Hematopoietic multipotent progenitor cell treated with erythropoietin and hydrocortisone succinate and interleukin-3 and kit ligand, for 6 days (in vitro differentiated cells): ENCODE measurements at places on chromosomes 12 and 14.

DNA sequence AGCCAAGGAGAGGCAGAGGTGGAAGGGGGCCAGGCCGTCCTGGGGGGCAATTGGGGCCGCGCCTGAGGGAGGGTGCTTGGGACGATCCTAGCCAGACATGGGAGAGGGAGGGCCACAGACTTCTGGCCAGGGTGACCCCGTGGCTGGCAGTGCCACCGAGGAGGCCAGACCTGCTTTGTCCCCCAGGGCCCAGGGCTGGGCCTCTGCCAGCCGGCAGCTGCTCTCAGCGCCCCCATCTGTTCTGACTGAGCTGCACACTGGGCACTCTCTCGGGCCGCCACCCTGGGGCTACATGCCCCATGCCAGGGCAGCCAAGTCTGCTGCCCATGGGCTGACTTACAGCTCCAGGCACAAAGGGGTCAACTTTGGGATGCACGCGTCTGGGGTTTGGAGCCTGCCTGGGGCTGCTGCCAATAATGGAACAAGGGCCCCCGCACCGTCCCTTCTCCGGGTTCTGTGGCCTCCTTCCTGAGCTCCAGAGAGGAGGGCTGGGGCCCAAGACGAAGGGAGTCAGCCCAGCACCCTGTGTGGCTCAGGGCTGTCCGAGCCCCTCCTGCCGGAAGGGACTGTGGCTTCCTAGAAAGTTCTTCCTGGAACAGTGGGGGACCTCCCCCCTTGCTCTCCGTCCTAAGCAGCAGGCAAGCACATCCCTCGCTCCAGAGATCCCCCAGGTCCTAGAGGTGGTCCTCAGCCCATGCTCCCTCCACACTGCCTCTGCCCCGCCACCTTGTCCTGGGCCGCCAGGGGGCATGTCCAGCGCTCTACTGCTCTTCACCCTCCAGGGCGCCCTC is 1.1 kb downstream of the ADSS1 start:
- peak; percentile 57 for DNase-seq

DNA sequence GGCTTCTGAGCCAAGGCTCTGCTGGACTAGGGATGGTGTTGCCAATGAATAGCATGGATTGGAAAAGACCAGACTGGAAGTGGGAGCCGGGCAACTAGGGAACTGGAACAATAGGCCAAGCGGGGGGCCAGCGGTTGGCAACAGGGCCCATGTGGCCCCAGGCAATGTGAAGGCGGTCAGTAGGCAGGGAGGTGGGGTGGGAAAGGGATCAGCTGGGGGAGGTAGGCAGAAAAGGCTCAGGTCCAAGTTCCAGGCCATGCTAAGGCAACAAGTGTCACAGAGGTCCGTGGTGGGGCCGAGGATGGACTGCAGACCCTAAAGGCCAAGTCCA is 14.9 kb upstream of the MLXIP start:
- DNase-seq, result no peak

DNA sequence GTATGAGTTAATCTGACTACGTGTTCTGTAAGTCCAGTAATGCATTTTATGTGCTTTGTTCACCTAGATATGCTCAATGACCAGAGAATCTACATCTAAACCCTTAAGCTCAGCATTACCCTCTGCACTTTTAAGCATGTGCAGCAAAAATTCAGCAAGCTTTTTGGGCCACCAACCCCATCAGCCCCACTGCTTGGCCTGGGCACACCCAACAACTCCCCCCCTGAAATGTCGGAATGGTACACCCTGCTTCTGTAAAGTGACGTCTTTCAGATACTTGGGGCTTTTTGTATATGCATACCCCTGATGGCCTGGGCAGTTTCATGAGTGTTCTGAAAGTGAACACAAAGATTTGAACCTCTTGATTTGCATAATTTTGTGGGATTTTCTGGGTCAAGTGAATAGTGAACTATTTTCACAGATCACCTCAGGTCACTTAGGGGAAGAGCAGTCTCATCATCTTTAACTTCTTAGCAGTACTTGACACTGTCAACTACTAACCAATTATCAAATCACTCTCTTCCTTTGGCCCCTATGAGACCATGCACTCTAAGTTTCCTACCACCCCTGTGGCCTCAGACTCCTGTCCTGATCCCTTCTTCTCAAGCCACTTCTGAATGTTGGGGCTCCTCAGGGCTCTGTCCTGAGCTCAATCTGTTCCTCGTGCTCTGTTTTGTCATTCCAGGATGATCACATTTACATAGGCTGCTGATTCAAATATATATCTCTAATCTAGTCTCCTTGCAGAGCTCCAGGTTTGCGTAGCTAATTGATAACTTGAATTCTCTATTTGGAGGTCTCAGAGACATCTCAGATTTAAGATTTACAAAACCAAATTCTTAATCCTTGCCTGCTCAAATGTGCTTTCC is 36.3 kb upstream of the PPM1A start:
- DNase-seq, result no peak

GRCh38 chr12:6548966-6549683 is 6.7 kb downstream of the IFFO1 start:
- DNase-seq, result no peak

GRCh38 chr14:91374879-91375702 is 42.5 kb downstream of the CCDC88C start:
- no peak for DNase-seq

GRCh38 chr12:49702676-49703215 is 4.5 kb downstream of the FMNL3 start:
- DNase-seq, result no peak

DNA sequence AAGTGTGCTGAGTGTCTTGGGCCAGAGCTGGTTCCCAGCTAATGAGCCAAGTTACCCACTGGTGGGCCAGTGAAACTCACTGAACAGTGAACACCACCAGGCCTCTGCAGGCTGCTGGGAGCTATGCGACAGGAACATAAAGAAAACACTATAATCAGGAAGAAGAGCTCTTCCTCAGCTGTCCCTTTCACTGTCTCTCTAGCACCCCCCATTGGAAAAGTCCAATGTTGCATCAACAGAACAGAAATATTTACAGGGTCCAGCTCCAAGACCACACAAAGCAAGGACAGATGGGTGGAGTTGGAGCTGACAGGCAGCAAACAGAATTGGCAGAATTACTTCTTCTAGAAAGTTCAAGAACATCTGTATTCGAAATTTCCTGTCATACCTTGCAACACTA is 903.6 kb upstream of the TMEM132C start:
- peak; percentile 8 for DNase-seq

GRCh38 chr14:104686624-104687517 is 2.5 kb upstream of the INF2 start:
- DNase-seq, result no peak

- DNase-seq, result no peak
Observed at GRCh38 chr12:112031472-112031871, 18.2 kb downstream of the ERP29 start.

DNA sequence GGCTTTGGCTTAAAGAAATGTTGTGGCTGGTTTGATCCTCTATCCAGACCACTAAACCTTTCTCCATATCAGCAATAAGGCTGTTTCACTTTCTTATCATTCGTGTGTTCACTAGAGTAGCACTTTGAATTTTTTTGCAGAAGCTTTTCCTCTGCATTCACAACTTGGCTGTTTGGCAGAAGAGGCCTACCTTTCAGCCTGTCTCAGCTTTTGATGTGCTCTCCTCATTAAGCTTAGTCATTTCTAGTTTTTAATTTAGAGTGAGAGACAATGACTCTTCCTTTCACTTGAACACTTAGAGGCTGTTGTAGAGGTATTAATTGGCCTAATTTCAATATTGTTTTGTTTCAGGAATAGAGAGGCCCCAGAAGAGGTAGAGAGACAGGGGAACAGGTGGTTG is 13.8 kb downstream of the KCNMB4 start:
- DNase-seq, result no peak

DNA sequence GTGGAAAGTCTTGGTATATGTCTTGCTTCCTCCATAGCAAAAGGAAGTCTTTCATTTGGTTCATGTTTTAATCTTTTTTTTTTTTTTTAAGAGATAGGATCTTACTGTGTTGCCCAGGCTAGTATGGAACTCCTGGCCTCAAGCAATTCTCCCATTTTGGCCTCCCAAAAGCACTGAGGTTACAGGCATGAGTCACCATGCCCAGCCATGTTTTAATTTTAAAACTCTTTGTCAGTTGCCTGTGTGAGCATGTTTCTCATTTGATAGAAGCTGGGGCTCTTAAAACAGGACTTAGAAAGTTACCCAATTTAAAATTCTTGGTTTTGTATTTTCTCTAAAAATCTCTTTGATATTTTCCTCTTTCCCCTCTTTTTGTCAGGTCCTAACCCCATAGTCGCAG is 45.0 kb upstream of the REP15 start:
- no peak for DNase-seq

DNA sequence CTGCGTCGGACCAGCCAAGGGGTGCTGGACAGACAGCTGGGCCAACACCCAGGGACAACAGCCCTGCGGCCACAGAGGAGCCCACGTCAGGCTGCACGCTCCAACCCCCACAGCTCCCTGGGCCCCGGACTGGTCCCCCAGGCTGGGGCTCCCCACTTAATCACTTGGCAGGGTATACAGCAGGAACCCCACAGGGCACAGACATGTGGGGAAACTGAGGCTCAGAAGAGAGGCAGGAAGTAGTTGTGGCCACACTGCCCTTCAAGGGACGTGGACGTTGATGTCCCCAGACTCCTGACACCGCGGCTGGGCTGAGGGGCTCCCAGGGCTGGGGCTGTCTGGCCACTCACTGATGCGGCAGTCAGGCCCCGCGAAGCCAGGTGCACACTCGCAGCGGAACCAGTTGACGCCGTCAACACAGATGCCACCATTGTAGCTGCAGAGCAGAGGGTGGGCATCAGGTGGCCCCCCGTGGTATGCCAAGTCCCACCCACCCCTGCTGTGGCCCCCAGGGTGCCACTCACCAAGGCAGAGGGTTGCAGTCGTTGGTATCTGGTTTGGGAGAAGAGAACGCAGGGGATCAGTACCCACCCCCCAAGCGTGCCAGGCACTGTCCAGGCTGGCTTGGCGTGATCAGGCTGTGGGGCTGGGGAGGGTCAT is 21.5 kb downstream of the JAG2 start:
- no peak for DNase-seq
